GM23248 (cell line): ENCODE measurements at places on chromosomes 13 and 19. TPM values are rescaled to one million over a fixed set of nuclear protein-coding genes. Genes with fewer than 3 reads are reported as not detected.

- no peak for DNase-seq
Observed at GRCh38 chr13:113589961-113590339, 5.4 kb downstream of the TFDP1 start.

DNA sequence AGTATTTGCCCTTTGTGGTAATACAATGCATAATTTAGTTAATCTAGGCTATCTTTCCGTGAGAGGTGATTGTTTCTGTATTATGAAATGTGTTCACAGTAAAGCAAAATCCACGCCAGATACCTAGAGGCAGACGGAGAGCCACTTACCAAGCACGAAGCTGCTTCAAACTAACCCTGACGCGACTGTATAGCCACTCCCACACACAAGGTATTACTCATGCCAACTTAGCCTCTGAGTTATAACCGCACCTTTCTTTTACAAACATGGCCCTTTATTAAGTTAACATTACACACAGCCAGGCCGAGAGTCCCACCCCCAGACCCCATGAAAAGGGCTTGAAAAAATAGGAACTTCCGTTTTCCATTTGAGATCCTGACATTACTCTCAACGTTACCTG lies 185.7 kb downstream of the ABCC4 start:
- DNase-seq = no peak

The SRRM5 gene
- not detected in 2 replicates for total RNA-seq

The CEACAM21 gene
- total RNA-seq = not detected in 2 replicates

The TUBA3C gene
- total RNA-seq = not detected in 2 replicates

The COL4A1 gene
- 519 and 549 TPM in 2 replicates for total RNA-seq

GRCh38 chr13:39469676-39470075 lies 133.3 kb downstream of the LHFPL6 start:
- DNase-seq = no peak

GRCh38 chr19:32673573-32673972 lies 1.4 kb downstream of the ANKRD27 start:
- no peak for DNase-seq

The PRKCG gene
- not detected in 2 replicates for total RNA-seq

The CYP4F8 gene
- not detected in 2 replicates for total RNA-seq

DNA sequence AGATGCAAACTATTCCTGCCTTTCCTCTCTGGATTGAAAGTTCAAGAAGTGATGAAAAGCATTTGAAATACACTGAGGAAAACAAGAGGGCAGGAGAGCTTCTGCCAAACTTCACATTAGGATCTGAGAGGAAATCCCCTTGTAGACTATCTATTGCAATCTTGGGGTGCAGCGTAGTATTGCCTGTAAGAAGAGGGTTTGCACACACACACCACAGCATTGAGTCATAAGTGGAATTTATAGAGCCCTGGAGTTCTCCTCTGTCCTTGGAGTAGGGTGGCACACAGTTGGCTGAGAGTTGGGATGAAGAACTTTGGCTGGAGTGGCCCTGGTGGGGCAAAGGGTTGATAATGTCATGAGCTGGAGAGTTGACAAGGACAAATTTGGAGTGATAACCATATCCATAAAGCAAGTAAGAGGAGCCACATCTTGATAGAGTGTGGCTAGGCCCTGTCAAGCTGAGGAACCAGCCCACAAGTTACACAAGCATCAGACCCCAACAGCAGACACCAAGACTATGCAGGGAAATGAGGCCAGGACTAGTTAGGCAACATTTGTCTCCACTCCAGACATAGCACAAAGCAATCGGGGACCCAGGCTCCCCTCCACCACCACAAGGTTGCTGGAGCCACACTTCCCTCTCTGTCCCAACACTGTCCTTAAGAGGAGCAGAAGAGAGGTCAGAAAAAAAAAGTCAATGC lies 520.9 kb downstream of the KLF5 start:
- DNase-seq = no peak
